Hematopoietic multipotent progenitor cell treated with erythropoietin and hydrocortisone succinate and interleukin-3 and kit ligand, for 17 days (in vitro differentiated cells): ENCODE measurements at places on chromosomes 16 and 17.

DNA sequence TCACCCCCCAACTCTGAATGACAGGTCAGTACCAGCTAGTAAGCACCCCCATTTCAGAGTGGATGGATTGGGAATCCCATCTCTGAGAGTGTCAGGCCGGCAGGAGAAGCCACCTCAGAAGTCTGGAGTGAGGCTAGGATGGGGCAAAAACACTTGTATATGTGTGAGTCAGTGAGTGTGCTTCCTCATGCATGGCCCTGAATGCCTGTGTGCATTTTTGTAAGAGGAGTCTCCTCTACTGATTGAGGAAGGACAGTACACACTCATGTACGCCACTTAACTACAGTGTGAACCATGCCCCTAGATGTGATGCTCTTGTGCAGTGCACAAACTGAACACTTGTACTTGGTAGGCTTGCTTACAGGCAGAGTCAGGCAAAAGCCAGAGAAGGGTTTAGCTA lies 22.3 kb upstream of the NAGS start:
- no peak for DNase-seq

- DNase-seq, result no peak
Observed at GRCh38 chr17:32279891-32280716, 14.5 kb downstream of the RHBDL3 start.

DNA sequence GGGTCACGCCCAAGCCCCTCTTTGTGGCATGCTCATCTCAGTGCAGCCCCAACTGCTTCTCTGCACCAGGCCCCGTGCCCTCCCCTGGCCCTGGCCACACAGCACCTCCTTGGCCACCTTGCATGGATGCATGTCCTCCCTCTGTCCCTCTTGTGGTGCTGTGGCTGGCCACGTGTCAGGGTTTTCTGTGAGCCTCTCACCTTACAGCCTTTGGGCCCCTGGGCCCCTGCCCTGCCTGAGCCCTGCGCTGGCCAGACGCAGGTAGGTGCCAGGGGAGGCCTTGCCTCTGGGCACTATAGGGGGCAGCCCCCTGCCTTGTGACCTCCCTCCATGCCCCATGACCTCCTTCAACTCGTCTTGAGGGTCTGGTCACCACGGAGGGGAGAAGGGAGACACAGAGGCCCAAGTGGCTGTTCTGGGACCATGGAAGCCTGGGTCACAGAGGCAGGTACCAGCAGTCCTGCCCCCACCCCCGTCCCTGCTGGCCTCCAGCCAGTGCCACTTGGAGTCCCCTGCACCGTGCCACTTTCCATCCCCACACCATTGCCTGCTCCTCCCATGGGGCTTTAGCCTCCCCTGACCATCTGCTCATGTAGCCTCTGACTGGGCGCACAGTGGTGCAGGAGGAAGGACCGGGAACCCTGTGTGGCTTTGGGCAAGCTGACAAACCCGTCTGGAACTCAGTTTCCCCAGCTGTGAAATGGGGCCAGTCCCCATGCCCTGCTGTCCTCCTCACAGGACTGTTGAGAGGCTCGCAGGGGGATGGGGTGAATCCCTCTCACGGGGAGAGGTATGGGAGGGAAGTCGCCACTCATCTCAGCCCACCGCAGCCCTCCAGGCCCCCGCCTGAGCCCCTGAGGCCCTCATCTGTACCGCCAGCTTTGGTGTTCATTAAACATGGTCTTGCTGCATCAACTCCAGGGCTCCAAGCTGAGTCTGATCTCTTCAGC lies 11.5 kb upstream of the ATP6V0C start:
- DNase-seq, result no peak

- no peak for DNase-seq
Observed at GRCh38 chr16:73064212-73064993, 16.5 kb upstream of the ZFHX3 start.

GRCh38 chr16:4893103-4893862 lies 43.7 kb downstream of the PPL start:
- no peak for DNase-seq

DNA sequence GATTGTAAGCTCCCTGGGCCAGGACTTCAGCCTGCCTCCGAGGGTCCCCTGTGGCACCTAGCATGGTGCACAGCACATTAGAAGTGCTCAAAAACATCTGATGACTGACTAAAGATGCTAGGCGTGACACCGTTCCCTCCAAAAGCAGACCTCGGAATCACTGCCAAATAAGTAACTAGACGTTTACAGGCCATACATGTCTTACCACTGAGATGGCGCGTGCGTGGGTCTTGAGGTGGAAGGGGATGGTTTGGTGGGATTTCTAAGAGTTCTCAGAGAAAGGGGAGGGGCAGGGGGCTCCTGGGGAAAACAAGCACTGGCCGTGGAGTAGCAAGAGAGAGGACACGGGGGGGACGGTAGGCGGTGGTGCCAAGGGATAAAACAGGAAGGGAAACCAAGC lies 12.4 kb downstream of the MPO start:
- DNase-seq, result no peak

DNA sequence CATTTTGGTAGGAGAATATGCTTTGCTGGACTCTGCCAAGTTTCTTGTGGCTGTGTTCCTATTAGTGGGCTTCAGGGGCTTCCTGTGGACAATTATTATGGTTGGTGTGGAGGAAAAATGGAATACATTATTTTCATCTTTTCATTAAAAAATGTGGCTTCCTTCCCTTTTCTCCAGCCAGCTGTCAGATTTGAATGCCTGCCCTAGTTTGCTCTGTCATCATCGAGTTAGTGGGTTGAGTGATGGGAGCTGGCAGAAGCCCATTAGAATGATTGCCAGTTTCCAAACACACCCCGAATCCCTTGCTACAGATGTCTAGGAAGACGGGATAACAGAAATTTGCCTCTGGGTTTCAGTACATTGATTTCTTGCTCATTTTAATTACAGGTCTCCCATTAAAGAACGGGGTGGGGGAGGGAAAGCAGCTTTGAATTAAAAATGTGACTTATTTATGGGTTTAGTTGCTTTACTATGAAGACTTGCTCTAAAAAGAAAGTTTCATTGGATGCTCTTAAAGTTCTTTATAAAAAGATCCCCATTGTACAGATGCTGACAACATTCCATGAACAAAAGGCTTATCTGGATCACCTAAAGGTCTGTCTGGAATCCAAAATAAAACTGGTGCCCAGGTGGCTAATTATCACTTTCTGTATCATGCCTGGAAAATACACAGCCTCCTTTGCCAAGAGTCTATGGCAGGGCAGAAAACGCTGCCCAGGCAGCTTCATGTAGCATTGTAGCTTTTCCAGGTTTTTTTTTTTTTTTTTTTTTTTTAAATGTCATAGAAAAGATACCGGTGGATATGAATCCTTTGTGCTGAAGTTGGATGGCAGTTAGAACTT lies 103.6 kb downstream of the PRKCA start:
- DNase-seq, result no peak

- no peak for DNase-seq
Observed at GRCh38 chr17:10033449-10033848, 128.4 kb upstream of the RCVRN start.

- DNase-seq, result no peak
Observed at GRCh38 chr16:51405361-51405760, 254.3 kb upstream of the SALL1 start.

DNA sequence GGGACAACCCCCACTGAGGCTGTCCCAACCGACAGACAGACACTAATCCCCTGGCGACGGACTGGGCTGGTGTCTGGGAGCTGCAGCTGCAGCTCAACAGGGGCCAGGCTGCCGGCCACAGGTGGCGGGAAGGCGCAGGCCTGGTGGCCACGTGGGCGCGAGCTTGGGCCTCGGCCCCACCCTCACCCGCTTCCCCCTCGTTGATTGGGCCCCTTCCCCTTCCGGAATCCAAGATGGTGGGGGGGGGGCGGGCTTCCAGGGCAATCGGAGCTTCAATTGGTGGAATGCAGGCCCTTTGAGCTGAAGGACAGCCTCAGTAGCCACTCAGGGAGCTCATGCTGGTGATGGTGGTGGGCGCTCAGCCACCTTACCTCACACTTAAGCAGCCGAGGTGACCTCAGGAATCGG lies 8.7 kb upstream of the TBX4 start:
- no peak for DNase-seq

- no peak for DNase-seq
Observed at GRCh38 chr17:69064476-69064875, 3.7 kb upstream of the ABCA9 start.

DNA sequence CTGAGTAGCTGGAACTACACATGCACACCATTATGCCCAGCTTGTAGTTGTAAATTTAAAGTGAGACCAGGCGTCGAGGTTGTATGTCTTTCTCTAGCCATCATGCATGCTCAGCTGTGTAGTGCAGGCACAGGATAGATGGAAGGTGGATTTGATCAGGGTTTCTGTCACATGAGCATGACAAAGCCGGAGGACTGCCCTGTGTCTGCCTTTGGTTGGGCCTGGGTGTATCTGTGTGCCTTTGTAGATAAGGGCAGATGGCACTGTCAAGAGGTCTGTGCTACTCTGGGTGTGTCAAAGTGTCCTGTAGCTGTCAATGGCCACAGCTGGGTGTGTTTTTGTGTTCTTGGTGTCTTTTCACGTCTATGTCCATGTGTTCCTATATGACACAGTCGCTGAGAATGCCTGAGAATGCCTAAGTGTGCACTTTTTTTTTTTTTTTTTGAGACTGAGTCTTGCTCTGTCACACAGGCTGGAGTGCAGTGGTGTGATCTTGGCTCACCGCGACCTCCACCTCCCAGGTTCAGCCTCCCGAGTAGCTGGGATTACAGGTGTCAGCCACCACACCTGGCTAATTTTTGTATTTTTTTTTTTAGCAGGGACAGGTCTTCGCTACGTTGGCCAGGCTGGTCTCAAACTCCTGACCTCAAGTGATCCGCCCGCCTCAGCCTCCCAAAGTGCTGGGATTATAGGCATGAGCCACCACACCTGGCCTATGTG lies 4.1 kb upstream of the NAGS start:
- DNase-seq, result peak; percentile 41

- DNase-seq, result no peak
Observed at GRCh38 chr16:54654429-54654828, 276.2 kb upstream of the IRX5 start.

GRCh38 chr17:39069114-39069756 lies 82.2 kb downstream of the PLXDC1 start:
- no peak for DNase-seq

- no peak for DNase-seq
Observed at GRCh38 chr16:56684926-56685590, 2.8 kb downstream of the MT1X start.

DNA sequence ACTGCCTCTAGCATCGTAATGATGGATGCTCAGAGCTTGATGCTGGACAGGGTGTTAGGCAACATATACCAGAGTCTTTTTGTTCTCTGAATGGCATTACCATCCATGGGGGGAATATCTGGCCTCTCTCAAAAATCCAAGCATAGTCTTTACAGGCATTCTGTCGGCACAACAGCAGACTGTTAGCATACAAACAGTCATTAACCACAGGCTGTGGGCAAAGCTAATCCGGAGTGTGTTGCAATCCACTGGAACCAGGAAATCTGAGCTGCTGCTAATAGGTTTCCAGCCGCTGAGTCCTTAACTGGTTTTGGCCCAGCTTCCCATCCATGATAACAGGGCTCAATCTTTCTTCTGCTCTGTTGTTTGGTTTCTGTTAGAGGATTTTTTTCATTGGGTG lies 371.9 kb downstream of the HS3ST3B1 start:
- no peak for DNase-seq
